Epithelial cell of alveolus of lung (primary cell): ENCODE measurements at places on chromosomes 1 and 21. TPM values are rescaled to one million over a fixed set of nuclear protein-coding genes. Genes with fewer than 3 reads are reported as not detected.

The ECM1 gene
- 35.9 and 77.4 TPM in 2 replicates for total RNA-seq

The ANGPTL1 gene
- 2.3 and 8.2 TPM in 2 replicates for total RNA-seq

The CASQ1 gene
- not detected in 2 replicates for total RNA-seq

The EPS15 gene
- total RNA-seq: 26.9 and 34.6 TPM in 2 replicates

The HEYL gene
- total RNA-seq: 0.48 and 14.0 TPM in 2 replicates

The CLCA1 gene
- not detected in 2 replicates for total RNA-seq

The OXCT2 gene
- 0.64 and 5.2 TPM in 2 replicates for total RNA-seq

The LRRC38 gene
- 0.39 TPM in 1 of 2 replicates, not detected in the other for total RNA-seq

The S100A7 gene
- not detected in 2 replicates for total RNA-seq

The GRHL3 gene
- total RNA-seq: 0.13 TPM in 1 of 2 replicates, not detected in the other

The CFAP74 gene
- total RNA-seq: not detected in 2 replicates

The OR2L3 gene
- total RNA-seq: not detected in 2 replicates

The ZNF683 gene
- not detected in 2 replicates for total RNA-seq

The PTAFR gene
- total RNA-seq: under 0.01 and 0.13 TPM in 2 replicates

The SVBP gene
- 19.5 and 23.7 TPM in 2 replicates for total RNA-seq

The KIF21B gene
- 0.08 and 1.9 TPM in 2 replicates for total RNA-seq

The OR2T11 gene
- not detected in 2 replicates for total RNA-seq

The OR2W3 gene
- not detected in 2 replicates for total RNA-seq

The SLC25A44 gene
- 11.6 and 15.2 TPM in 2 replicates for total RNA-seq

The KLHL17 gene
- total RNA-seq: 4.4 and 28.1 TPM in 2 replicates

The TMEM200B gene
- 21.1 and 28.7 TPM in 2 replicates for total RNA-seq

The HFM1 gene
- total RNA-seq: 0.08 and 0.39 TPM in 2 replicates

The CFHR1 gene
- total RNA-seq: not detected in 2 replicates

The SMIM1 gene
- total RNA-seq: 0.39 and 19.9 TPM in 2 replicates

The PKP1 gene
- total RNA-seq: under 0.01 and 0.24 TPM in 2 replicates

The TSSK3 gene
- total RNA-seq: not detected in 2 replicates

The HSD17B7 gene
- total RNA-seq: 10.5 and 21.9 TPM in 2 replicates

The KCNAB2 gene
- total RNA-seq: 1.9 and 6.1 TPM in 2 replicates

The KRTAP6-2 gene
- not detected in 2 replicates for total RNA-seq

The PTGFR gene
- total RNA-seq: 0.78 and 2.6 TPM in 2 replicates

The HSD3B2 gene
- not detected in 2 replicates for total RNA-seq

The LCE1C gene
- not detected in 2 replicates for total RNA-seq

The CYP4Z1 gene
- not detected in 2 replicates for total RNA-seq

The FAM167B gene
- total RNA-seq: 0.40 TPM in 1 of 2 replicates, not detected in the other

The CAPN9 gene
- total RNA-seq: not detected in 2 replicates

The FMN2 gene
- 0.08 and 0.39 TPM in 2 replicates for total RNA-seq

The LCE6A gene
- total RNA-seq: not detected in 2 replicates

The FNDC10 gene
- 5.6 and 6.3 TPM in 2 replicates for total RNA-seq

The GPR25 gene
- 0.48 TPM in 1 of 2 replicates, not detected in the other for total RNA-seq

The CHD5 gene
- under 0.01 and 0.24 TPM in 2 replicates for total RNA-seq

The ZNF672 gene
- total RNA-seq: 22.2 and 23.7 TPM in 2 replicates

The HTR6 gene
- not detected in 2 replicates for total RNA-seq

The CRYBG2 gene
- total RNA-seq: 0.26 TPM in 1 of 2 replicates, not detected in the other

The NKAIN1 gene
- total RNA-seq: 0.26 TPM in 1 of 2 replicates, not detected in the other

The SH3D21 gene
- 1.3 and 4.9 TPM in 2 replicates for total RNA-seq

The BRDT gene
- not detected in 2 replicates for total RNA-seq

The OLIG2 gene
- total RNA-seq: not detected in 2 replicates

The CYP4A11 gene
- total RNA-seq: not detected in 2 replicates

The PRAMEF17 gene
- not detected in 2 replicates for total RNA-seq

The PPFIA4 gene
- total RNA-seq: 0.65 and 12.5 TPM in 2 replicates

The COL18A1 gene
- 181 and 410 TPM in 2 replicates for total RNA-seq

The SLC30A1 gene
- total RNA-seq: 9.2 and 9.4 TPM in 2 replicates
